Activated naive CD4-positive, alpha-beta T cell treated with Interleukin-2 at 50 U/mL for 16 hours (primary cell): ENCODE measurements at places on chromosomes 5 and 9.
A peak's percentile ranks its signal among the peaks of the same experiment; 100 is the strongest.

GRCh38 chr5:181234455-181235306, 9.0 kb downstream of the RACK1 start:
- DNase-seq = no peak

- DNase-seq = no peak
Observed at GRCh38 chr5:139949710-139950109, 93.4 kb downstream of the NRG2 start.

DNA sequence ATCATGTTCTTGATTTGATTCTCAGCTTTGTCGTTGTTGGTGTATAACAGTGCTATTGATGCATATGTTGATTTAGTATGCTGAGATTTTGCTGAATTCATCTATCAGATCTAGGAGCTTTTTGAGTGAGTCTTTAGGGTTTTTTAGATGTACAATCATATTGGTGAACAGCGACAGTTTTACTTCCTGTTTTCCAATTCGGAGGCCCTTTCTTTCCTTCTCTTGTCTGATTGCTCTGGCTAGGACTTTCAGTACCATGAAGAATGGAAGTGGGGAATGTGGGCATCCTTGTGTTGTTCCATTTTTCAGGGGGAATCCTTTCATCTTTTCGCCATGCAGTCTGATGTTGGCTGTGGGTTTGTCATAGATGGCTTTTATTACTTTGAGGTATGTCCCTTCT, 100.4 kb downstream of the SGCD start:
- DNase-seq = no peak

GRCh38 chr5:39121315-39121714, 47.1 kb upstream of the RICTOR start:
- DNase-seq = no peak

DNA sequence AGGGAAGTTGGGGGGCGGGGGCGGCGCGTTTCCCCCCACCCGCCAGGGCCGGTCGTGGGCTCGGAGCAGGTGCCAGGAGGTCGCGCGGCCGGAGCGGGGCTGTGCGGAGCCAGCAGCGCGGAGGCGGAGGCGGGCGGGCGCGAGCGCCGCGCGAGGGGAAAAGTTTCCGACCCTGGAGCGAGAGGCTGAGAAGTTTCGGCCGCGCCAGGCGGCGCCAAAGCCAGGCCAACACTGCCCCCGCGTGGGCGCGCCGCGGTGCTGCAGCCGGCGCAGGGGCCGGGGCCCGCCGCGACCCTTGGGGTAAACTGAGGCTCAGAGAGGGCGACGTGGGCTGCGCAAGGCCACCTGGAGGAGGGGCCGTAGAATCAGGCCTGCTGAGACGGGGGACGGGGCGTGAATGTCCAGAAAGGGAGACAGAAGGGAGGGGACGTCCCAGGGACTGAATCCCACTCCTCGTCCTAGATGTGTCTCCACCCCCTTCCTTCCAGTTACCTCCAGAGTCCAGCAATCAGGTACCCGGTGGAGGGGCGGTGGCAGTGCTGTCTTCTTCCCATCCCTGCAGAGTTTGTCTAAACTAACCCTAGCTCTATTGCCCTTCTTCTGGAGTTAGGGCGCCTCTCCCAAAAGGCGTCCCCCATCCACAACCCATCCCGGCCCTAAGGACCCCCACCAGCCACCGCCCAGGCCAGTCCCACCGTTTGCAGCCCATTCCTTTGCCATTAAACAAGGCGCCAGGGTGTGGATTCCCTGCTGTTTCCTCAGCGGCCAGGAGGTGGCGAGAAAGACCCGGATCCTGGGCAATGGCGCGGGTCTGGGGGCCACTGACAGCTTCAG, 10.2 kb downstream of the C9orf50 start:
- DNase-seq = peak; percentile 73

- no peak for DNase-seq
Observed at GRCh38 chr9:69877852-69878514, 57.4 kb downstream of the CFAP95 start.
